H7 (cell line): ENCODE measurements at places on chromosomes 11 and 22. TPM values are rescaled to one million over a fixed set of nuclear protein-coding genes. Genes with fewer than 3 reads are reported as not detected.
A peak's percentile ranks its signal among the peaks of the same experiment; 100 is the strongest.

DNA sequence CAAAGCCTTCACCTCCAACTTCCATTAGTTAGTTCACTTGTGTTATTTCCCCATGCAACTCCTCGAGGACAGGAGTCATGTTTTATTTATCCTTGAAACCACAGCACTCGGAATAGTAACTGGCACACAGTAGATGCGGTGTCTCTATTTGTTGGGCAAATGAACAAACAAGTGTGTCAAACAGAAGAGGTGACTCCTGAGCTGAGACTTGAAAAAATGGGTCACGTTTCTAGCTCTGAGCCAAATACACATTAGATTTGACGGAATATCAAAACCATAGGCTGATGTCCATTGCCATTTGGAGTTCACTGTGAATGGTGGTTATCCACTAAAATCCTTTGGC, 68.9 kb downstream of the C11orf91 start:
- no peak for DNase-seq

DNA sequence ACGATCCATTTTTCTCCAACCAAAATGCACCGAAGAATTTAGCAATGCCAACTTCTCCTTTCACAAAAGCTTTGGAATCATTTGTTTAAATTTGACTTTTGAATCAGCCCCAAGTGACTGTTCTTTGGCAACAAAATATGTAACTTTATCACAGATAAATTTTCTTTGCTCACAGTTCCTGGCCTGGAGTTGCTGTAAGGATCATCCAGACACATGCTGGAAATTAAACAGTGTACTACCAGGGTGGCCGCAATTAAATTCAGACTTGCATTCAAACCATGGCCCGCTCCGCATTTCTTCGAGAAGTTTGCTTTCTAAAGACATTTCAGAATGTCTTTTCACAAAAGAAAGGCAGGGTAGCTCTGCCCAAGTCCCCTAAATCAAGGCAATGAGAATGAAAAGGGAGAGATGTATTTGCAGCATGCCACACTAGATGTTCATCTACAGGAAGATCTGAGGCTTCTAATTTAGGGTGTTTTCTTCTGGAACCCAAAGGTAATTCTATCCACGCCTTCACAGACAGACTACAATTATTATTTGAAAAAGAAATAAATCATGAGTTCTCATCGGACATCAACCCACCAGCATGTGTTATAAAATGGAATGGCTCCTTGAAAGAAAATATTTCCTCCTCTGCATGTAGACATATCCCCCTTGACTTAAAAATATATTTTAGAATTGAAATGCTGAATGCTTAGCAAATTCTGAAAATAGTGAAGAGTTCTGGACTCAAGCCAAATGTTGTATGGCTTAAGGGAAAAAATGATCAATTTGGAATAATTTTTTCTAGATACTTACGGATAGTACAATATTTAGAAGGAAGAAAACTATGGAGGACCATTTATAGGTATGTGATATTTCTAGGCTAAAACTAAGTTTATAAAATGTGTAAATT, 189.7 kb upstream of the BLID start:
- DNase-seq, result no peak

FIBIN gene
- 0.07 TPM in 2 replicates for total RNA-seq

DNA sequence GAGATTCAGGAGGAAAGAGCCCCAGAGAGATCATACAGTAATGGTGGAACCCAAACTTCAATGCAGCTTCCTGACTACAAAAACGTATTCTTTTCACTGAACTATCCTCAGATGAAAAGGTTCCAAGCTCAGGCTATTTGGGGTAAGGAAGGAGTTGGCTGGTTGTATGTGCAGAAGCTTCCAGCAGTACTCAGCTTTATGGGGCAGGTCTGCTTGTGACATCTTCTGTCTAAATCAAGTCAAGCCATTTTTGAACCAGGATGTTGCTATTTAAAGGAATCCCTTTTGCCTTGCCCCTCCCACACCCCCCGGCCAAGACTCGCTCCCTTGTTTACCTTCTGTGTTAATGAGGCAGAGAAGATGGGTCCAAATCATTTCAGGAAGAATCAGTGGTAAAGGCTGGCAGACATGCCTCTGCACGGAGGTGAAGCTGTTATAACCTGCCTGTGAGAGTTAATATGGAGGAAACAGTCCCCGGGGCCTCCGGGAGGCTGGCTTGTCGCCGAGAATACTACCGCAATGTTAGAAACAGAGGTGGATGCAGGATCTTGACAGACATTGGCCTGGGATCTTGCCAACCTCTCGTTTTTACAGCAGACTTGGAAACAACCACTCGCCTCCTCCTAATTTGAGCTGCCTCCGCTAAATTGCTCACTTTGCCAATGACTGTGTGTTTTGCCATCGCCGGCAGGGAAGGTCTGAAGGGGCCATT, 45.4 kb downstream of the TIMP3 start:
- DNase-seq, result no peak

GRCh38 chr11:99117603-99118002, 96.9 kb downstream of the CNTN5 start:
- no peak for DNase-seq

DENND5A gene
- 110 and 112 TPM in 2 replicates for total RNA-seq

- DNase-seq, result no peak
Measured at GRCh38 chr11:114368918-114369680, 31.2 kb downstream of the C11orf71 start.

DNA sequence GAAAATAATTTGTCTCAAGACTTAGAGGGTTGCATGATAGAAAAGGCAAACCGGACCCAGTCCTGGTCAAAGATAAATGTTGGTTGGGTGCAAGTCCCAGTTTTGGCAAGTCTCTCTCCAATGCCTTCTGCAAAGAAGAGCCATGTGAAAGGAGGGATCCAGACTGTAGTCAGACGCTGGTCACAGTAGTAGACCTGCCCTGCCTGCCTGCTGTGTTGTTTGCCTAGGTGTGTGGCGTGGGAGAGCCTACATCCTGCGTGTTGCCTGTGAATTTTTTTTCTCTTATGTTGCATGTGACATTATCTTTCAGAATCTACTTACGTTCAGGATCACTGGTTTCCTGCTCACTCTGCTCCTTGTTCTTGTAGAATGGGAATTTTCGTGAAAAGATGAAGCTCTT, 197.6 kb upstream of the CCDC90B start:
- no peak for DNase-seq

- peak; percentile 5 for DNase-seq
Measured at GRCh38 chr11:60942219-60942618, 9.8 kb downstream of the SLC15A3 start.

SLC22A25 gene
- 0.18 TPM in 1 of 2 replicates, not detected in the other for total RNA-seq

BIK gene
- total RNA-seq, result 2.1 and 3.2 TPM in 2 replicates

GRCh38 chr22:45942344-45942743, 34.6 kb downstream of the WNT7B start:
- no peak for DNase-seq

ARHGEF12 gene
- 19.2 and 27.6 TPM in 2 replicates for total RNA-seq

DNA sequence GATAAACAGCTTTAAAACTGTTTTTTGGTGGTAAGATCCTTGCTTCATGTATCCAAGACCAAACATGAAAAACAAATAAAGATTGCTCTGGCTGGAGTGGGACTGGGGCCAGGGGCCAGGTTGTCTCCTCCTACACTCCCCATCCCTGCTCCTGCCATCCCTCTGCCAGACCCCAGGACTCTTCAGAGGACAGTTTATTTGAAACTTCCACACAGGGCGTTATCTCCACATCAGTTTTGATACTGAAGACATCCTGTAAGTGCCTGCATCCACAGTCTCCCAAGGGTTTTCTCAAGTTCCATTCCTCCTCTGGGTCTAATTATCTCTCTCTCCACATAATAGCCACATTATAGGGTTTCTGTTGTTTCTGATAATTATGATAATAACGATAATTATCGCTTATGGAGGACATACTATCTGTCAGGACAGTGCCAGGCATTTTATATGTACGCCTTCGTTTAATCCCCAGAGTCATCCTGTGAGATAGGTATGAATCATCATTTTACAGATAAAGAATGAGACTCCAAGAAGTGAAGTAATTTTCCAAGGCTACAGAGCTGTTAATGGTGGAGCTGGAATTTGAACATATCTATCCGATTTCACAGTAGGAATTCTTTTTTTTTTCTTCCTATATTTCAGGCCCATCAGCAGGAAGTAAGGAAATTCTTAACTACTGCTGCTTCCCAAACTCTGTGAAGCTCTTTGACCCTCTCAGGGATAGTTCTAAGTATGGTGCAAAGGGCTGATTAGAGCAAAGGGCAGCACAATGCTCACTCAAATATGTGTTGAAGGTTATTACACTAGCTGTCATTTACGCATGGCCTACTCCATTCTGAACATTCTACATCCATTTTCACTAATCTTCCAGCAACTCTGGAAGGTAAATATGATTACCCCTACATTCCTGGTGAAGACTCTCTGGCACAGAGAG, 488.0 kb upstream of the CCDC90B start:
- DNase-seq, result no peak

FBLN1 gene
- 126 and 132 TPM in 2 replicates for total RNA-seq

DNA sequence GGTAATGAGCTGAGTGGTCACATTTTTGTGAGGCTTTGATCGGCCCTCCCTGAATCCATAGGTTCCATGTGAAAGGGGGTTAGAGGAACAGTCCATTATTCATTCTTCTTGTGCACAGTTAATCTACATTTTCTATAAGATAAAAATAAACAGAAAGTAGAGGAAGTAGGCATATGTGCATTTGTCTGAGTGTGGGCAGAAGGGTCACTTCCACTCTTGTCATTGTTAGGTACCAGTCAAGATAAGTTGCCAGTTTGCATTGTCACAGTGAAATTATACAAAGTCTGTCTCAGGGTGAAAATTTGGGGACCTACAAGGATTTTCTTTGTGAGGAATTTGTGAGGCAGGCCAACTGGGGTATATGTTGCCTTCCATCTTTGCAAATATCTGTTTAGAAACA, 4.6 kb upstream of the APOL4 start:
- DNase-seq, result no peak

SPON1 gene
- total RNA-seq, result 3.9 and 4.6 TPM in 2 replicates

GRCh38 chr22:36384766-36385481, 2.8 kb downstream of the MYH9 start:
- DNase-seq, result peak; percentile 82

OR52H1 gene
- total RNA-seq, result 0.30 TPM in 1 of 2 replicates, not detected in the other

OR51B4 gene
- not detected in 2 replicates for total RNA-seq

DNA sequence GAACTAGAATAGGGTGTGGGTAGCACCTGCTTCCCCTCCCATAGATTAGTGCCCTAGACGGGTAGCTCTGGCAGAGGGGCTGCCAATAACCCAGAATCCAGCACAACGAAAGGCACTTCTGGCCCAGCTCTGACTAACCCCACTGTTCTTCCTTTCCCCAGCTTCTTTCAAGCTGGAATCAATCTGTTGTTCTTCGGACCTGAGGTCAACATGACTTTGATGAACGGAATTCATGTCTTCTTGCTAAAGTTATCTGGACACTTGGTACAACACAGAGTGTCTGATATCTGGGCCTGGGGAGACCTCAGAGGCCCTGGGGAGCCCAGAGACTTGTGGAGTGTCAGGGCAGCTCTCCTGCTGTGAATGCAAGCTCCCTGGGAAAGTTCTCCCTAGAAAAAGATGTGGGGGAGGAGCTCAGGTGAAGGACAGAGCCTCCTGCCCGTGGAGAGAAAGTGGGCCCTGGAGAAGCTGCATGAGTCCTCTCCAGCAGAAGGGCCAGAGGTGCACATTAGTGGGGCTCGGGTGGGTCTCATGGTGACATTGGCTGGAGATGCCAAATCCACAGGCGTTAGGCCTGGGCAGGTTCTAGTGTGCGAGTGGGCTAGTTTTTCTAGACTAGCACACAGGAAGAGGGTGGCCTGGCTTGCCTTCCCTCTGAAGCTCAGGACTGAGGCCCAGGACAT, 6.3 kb downstream of the KCNJ11 start:
- no peak for DNase-seq

DNA sequence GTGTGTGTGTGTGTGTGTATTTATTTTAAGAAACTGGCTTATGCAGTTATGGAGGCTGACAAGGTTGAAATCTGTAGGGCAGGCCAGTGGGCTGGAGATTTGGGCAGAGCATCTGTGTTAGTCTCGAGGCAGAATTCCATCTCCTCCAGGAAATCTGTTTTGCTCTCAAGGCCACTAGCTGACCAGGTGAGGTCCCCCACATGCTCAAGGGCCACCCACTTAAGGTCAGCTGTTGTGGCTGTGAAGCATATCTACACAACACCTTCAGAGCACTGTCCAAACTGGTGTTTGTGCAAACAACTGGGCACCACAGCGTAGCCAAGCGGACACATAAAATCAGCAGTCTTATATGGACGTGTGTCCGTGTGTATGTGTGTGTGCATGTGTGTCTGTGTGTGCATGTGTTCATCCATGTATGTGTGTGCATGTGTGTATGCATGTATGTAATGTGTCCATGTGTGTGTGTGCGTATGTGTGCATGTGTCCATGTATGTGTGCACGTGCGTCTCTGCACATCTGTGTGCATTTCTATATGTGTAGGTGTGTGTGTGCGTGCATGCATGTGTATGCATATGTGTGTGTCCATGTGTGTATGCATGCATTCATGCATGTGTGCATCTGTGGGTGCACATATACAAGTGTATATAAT, 400.9 kb downstream of the BRD1 start:
- no peak for DNase-seq

NPAS4 gene
- total RNA-seq, result 0.04 TPM in 1 of 2 replicates, not detected in the other

DNA sequence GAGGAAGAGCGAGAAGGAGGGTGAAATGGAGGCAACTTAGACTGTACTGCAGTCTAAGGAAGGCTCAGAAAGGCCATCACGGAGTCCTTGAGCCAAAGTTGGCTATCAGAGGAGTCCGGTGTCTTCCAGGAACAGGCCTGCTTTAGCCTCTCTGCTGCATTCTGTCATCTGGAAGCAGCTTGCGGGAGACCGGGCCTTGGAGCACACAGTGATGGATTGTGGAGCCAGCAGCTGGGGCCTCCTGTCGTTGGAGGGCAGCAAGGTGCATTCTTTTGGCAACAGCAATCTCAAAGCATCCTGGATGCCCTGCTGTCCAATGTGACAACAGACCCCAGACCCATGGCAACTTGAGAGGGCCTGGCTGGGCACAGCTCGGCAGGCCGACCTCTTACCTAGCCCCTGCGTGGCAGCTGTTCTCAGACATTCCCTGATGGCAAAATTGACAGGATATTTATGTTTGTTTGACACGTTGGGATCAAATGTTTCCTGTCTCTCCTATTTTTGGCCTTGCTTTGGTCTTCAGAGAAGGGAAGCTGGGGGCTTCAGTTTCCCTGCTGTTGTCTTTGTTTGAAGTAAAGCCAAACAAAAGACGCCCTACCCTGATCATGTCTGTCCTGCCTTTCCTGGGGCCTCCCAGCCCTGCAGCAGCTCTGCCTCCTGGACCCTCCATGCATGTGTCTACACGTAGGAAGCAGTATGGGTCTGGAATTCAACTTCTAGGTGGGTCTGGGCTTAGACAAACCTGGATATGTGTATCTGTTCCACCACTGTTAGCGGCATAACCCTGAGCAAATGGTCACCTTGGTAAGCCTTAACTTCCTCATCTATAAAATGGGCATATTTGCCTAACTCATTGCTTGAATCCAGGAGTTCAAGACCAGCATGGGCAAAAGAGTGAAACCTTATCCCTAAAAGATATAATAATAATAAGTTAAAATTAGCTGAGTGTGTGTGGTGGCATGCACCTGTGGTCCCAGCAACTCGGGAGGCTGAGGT, 43.9 kb upstream of the LMO2 start:
- DNase-seq, result no peak

DNA sequence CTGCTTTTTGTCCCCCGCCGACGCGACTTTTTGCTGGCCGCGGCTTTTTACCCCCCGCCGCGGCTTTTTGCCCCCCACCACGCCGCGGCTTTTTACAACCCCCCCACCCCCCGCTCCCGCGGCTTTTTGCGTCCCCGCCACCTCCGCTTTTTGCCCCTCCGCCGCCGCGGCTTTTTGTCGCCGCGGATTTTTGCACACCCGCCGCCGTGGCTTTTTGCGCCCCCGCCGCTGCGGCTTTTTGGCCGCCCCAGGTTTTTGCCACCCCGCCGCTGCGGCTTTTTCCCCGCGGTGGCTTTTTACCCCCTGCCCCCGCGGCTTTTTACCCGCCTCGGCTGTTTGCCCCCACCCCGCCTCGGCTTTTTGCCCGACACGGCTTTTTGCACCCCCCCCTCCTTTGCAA, 205.5 kb downstream of the CCT8L2 start:
- DNase-seq, result no peak
